ENCODE measurements at places on chromosomes 11 and 22. TPM values are rescaled to one million over a fixed set of nuclear protein-coding genes. Genes with fewer than 3 reads are reported as not detected.

The PTPMT1 gene
- polyA plus RNA-seq: 39.2 TPM

The DMC1 gene
- polyA plus RNA-seq: 0.29 TPM

The CCDC34 gene
- 3.9 TPM for polyA plus RNA-seq

The PRG3 gene
- not detected for polyA plus RNA-seq

The B4GALNT4 gene
- 7.8 TPM for polyA plus RNA-seq

- no peak for DNase-seq
Observed at GRCh38 chr11:110199184-110199981, 97.0 kb downstream of the RDX start.

GRCh38 chr11:30992513-30992849 lies 377.1 kb downstream of the DCDC1 start:
- DNase-seq: no peak

DNA sequence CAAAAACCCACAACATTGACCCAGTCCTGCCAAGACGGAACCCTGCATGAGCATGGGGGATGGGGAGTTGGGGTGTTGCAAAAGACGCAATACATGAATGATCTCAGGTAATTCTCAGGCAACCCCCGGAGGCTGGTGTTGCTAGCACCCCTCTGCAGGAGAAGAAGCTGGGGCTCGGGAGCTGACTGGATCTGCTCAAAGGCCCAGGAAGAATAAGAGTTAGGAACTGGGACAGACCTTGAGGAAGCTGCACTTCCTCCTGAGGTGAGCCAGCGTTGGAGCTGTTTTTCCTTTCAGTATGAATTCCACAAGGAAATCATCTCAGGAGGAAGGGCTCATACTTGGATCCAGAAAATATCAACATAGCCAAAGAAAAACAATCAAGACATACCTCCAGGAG lies at the start of gene KRTAP5-9:
Gene KRTAP5-9, plus strand, starts transcription at position 301 of the 400 bp plus-strand sequence. CDS start 238 bp downstream, outside the sequence.
- no peak for DNase-seq

DNA sequence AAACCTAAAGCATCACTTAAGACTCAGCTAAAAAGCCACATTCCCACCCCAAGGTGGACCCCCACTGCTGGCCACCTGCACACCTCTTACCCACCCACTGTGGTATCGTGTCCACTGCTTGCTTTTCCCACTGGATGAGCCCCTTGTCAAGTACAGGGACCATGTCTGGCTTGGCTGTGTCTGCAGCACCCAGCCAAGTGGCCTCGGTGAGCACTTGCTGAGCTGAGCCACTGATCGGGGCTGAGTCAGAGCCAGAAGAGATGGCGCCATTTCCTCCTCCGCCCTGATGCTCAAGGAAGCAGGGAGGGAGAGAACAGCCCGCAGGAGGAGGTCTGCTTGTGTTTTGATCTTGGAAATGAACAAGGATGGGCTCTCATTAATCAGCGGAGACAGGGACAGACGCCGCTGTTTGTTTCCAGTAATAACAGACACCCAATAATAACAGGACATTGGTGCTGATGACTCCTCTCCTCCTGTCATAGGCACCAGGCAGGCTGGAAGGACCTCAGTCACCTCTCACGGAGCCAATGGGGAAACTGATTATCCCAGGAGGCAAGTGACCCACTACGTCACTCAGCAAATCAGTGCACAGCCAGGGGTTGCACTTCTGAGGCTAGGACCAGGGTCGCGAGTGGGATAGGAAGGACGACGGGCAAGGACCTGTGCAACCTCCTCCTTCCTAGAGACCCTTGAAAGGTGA lies 85.2 kb upstream of the RTL6 start:
- DNase-seq: no peak

- DNase-seq: no peak
Observed at GRCh38 chr22:40753114-40753513, 66.0 kb downstream of the SLC25A17 start.

DNA sequence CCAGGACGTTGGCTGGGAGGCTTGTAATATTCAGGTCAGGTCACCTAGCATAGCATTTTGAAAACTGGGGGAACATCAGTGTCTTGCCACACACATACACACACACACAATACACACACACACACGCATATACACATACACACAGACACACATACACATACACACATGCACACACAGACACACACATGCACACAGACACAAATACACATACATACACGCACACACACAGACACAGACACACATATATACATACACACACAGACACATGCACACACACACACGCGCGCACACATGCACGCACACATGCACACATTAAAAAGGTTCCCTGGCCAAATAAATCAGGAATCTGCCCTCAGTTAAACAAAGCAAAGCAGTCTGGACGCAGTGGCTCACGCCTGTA lies 12.5 kb downstream of the MYBPC3 start:
- no peak for DNase-seq

DNA sequence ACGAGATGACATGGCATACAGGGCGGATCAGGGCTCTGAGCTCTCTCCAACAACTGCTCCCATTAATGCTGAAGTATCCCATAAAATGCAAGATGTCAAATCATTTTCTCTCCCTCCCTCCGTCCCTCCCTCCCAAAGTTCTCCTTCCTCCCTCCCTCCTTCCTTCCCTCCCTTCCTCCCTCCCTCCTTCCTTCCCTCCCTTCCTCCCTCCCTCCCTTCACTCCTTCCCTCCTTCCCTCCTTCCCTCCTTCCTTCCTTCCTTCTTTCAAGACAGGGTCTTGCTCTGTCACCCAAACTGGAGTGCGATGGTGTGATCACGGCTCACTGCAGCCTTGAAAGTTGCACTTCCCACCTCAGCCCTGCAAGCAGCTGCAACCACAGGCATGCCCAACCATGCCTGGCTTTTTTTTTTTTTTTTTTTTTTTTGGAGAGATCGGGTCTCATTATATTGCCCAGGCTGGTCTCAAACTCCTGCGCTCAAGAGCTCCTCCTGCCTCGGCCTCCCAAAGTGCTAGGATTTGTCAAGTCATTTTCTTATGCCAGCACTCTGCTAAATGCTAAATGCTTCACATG lies 38.2 kb downstream of the TXN2 start:
- DNase-seq: no peak

DNA sequence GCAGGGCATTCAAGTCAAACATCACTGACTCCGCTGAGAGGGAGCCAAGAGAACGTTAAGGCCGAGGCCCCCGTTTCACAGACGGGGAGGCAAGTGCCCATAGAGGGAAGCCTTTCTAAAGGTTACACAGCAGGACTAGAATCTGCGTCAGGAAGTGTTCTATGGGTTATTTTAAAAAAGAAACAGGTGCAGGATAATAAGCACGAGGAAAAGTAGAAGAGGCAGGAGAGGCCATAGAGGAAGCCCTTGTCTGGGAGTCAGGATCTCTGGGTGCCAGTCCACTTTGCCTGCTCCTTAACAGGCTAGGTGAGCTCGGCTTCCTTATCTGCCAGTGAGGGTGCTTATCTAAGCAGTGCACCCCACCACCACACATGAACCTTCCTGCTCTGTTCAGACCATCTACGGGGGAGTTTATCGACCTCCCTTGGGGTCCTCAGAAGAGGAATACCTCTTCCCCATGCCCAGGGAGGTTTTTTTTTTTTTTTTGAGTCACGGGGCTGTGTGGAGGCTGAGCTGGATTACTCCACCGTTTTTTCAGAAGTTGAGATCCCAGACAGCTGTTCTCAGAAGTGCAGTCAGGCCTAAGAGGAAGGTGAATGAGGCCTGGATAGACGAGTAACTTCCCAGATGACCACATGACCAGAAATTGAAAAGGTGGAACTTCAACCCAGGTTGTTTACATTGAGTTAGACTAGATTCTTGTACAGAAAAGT lies 1.2 kb upstream of the FCHSD2 start:
- peak; percentile 38 for DNase-seq

DNA sequence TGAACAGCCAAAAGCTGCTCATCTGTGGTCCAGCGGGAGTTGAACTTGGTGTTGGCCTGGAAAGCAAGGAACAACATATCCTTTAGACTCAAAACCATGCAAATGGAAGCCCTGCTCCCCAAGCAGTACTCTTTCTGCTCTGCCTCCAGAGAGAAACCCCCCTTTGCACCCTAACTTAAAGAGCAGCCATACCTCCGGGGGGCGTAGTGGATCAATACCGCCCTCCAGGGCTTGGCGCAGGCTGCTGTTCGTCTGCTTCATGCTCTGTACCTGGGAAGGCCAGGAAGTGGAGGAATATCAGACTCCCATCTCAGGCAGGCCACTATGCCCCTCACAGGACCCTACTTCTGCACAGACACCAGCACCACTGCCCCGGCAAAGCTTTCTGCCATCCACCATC lies 4.3 kb downstream of the RCOR2 start:
- DNase-seq: no peak

DNA sequence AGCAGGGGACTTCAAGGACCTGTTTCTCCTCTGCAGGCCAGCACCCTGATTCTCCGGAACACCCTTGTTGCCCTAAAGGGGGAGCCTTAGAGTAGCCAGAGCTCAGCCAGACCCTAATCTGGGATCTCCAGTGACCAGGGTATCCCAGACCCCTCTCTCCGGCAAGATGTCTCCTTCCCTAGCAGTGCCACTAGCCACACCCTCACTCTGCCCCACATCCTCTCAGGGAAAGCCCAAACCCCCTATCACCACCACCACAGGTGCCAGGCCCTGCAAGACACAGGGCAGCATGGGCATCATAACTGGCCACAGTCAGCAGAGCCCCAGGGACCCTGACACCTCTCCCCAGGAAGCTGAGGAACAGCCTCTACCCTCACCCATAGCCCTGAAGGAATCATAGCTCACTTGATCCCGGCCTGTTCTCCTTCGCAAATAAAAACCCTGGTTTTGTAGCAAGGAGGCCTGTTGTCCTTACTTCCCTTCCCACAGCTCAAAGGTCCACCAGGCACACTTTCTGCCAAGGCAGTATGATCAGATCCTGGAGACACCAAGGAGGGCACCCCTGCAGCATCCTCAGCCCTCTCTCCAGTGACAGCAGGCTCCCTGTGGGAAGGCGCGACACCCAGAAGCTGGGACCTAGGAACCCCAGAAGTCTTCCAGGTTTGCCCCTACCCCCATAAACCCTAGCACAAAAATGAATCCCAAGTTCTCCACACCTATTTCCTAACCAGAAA lies 4.6 kb downstream of the CFL1 start:
- no peak for DNase-seq

GRCh38 chr11:2186669-2187279 lies 15.2 kb upstream of the TH start:
- DNase-seq: no peak

Data from AG04450 (cell line).